ENCODE measurements at places on chromosomes 5 and 9.

- no peak for DNase-seq
Measured at GRCh38 chr9:124309667-124310084, 51.9 kb downstream of the NEK6 start.

- DNase-seq = peak; percentile 28
Measured at GRCh38 chr5:132369474-132370180, at the start of gene SLC22A5. Gene SLC22A5, plus strand, starts transcription at chr5:132369710. Its CDS starts 263 bp downstream, at chr5:132369973.

DNA sequence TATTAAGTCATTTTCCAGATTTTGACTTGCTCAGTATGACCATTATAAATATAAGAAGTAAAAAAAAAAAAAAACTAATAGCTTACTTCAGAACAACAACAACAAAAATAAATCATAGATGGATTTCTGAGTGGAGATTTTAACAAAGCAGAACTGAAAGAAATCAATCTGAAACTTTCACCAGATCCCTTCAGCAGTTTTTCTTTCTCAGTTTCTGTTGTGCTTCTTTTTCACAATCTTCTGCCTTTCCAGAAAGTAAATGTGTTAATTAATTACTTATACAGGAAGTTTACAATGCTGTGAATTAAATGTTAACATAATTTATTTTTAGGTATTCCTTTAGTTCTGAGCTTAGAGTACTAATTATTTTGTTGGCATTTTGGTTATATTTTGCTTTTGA lies 73.5 kb downstream of the CHSY3 start:
- DNase-seq = no peak

GRCh38 chr9:17625644-17626388 lies 47.0 kb downstream of the SH3GL2 start:
- DNase-seq = no peak

DNA sequence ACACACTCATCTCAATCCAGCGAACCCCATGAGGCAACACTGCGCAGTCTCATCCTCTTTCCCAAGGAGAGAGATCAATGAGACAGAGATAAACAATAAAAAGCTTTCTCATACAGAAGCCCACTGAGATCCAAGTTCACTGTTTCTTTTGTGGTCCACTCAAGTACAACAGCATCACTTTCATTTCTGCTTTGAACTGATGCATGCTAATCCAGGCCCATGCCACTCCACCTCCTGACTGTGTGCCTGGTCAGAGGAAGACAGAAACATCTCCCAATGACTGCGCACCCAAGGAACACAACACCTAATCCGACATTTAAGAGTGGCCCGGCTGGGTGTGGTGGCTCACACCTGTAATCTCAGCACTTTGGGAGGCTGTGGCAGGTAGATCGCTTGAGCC lies 104.0 kb downstream of the SERINC5 start:
- DNase-seq = no peak

DNA sequence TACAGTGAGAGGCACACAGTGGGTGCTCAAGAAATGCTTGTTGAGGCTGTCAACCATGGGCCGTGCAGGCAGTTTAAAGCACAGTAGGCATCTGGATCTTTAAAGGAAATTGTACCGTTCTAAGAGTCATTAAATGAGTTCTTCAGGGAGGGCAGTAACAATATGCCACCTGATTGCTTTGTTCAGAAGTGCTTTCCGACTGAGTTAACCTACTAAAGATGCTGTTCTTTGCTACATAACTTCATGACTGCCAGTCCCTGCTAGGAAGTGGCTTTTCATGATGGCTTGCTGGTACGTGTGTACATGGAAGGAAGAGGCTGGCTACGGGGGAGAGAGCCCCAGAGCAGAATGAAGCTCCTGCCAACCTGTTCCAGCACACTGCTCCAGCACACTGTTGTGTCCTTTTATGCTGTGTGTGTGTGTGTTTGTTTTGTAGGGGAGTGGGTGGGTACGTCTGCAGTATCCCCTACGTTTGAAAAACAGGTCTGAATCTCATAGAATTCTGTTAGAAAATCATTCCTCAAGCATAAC lies 41.9 kb upstream of the PPP2R2B start:
- no peak for DNase-seq

DNA sequence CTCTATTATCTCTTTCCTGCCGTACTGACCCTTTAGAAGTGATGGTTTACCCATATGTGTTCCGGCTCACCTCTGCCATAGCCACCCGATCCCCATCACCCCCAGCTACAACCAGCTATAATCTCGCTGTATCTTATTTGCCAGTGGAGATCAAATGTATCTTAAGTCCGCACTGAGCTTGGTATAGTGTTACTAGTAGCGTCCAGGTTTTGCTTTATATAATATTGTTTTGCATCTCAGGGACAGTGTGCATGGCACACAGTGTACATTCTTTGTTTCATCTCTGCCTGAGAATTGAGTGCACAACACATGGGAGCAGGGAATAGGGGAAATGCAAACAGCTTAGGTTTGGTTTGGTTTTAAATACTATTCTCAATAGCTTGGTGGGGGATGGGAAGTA lies 135.8 kb upstream of the SNX2 start:
- no peak for DNase-seq

- no peak for DNase-seq
Measured at GRCh38 chr5:89083791-89084190, 200.8 kb upstream of the MEF2C start.

DNA sequence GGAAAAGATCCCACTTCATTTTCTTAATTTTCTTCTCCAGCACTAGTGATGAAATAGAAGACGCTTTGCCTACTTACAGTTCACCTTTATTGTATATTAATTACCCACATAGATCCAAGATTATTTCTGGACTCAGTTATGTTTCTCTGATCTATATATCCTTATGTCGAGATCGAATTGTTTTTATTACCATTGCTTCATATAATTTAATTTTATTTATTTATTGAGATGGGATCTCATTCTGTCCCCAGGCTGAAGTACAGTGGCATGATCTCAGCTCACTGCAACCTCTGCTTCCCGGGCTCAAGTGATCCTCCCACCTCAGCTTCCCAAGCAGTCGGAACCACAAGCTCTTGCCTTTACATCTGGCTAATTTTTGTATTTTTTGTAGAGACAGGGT lies 121.3 kb downstream of the UGCG start:
- no peak for DNase-seq

DNA sequence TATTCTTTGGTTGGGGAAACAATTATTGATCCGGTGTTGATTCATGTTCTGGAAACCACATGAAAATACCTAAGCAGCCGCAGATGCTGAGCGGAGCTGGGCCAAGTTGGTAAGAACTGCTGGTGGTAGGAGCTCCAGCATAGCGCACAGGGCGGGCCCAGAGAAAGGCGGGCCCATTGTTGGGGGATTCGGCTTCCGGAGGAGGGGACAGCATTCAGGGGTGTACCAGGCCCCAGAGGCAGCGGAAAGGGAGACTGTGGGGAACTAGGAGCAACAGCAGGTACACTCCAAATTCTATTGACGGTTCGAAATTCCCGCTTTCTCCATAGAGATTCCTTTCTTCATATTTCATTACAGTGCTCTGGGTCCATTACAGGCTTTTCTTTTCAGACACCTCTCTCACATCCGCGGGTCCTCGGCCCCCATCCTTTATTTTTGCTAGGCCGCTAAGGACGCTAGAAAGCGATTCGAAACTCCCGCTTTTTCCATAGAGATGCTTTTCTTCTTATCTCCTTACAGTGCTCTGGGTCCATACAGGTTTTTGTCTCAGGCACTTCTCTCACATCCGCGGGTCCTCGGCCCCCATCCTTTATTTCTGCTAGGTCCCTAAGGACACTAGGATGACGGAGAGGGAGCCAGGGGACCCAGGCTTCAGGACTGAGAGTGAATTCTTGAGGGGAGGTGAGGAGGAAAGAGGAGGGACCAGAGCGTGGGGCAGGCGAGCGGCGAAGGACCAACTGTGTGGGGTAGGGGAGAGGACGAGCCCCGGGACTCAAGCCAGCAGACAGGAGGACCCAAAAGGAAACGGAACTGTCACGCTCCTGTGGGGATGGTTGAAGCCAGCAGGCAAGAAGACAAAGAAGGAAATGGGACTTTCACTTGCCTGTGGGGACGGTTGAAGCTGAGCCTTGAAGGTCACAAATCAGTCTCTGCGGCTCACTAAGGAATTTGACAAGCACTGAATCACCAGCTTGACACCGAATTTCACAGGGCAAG lies at the start of gene CCDC152:
Gene CCDC152 (plus strand): TSS at position 213 of the 996 bp plus-strand sequence. CDS start 2,304 bp downstream, outside the sequence.
- DNase-seq = no peak

All from NCI-H1105 (cell line).